Esophagus squamous epithelium (tissue), 5 donors: ENCODE measurements at places on chromosomes 16 and 17.
A peak's percentile ranks its signal among the peaks of the same experiment; 100 is the strongest.

GRCh38 chr16:64809876-64810629 is 311.8 kb downstream of the CDH11 start:
- H3K36me3 ChIP-seq: no peaks in the 10 kb centered on the region
- H3K27me3 ChIP-seq: no peaks in the 10 kb centered on the region
- H3K4me1 ChIP-seq: no peaks in the 10 kb centered on the region
- no peak for DNase-seq
- H3K27ac ChIP-seq: no peak overlapping the region

GRCh38 chr17:9676084-9676483 is 30.8 kb downstream of the USP43 start:
- H3K27me3 ChIP-seq: no peaks in the 10 kb centered on the region
- H3K36me3 ChIP-seq: no peaks in the 10 kb centered on the region
- H3K4me3 ChIP-seq: no peak overlapping the region
- no peaks in the 10 kb centered on the region for H3K4me1 ChIP-seq

- no peaks in the 10 kb centered on the region for H3K36me3 ChIP-seq
- no peaks in the 10 kb centered on the region for H3K27me3 ChIP-seq
- peaks cover 22% of the 10 kb centered on the region for H3K4me1 ChIP-seq
- no peak for DNase-seq
Measured at GRCh38 chr17:83203472-83204221, 124.2 kb downstream of the METRNL start.

DNA sequence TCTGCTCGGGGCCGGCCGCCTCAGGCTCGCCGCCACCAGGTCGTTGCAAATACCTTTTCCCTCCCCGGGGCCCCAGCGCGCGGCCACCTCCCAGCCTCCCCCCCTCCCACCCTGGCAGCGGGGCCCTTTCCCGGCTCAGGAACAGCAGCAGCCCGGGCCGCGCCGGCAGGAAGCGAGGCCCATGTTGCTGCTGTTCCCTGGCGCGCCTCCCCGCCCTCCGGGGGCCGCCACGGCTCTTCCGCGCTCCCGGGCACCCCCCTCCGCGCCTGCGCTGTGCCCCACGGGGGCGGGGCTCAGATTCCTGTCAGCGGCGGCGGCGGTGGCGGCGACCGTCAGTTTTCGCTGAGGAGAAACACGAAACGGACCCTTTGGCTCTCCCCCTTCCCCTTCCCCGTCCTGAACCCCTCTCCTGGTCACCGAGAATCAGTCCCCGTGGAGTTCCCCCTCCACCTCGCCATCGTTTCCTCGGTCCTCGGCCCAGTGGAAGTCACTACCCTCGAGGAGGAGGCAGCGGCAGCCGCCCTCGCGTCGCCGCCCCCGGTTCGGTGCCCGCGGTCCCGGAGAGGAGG is at the start of gene NFAT5:
Gene NFAT5, plus strand, starts transcription at position 296 of the 569 bp plus-strand sequence. CDS start 336 bp downstream, outside the sequence.
- H3K27me3 ChIP-seq: no peaks in the 10 kb centered on the region
- peak; percentile 48 for DNase-seq
- peak within 1 kb of the TSS; percentile 97 for H3K27ac ChIP-seq
- H3K36me3 ChIP-seq: no peaks in the 10 kb centered on the region
- peaks cover 60% of the 10 kb centered on the region for H3K4me1 ChIP-seq
- H3K4me3 ChIP-seq: peak within 1 kb of the TSS; percentile 88

DNA sequence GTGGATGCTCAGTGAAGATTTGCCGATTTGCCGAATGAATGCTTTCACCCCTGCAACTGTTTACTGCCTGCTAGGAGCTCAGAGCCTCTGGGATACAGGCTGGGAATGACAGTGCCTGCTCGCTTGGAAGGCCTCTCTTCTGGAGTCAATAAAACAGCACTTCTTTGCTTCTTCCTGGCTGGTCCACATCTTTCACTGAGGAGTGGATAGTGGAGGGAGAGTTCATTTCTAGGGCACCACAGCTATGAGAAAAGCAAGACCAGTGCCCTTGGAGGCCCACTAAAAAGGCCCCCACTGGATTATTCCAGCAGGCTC is 3.1 kb upstream of the USP7 start:
- H3K36me3 ChIP-seq: no peaks in the 10 kb centered on the region
- H3K4me3 ChIP-seq: no peak overlapping the region
- peaks cover 52% of the 10 kb centered on the region for H3K4me1 ChIP-seq
- no peaks in the 10 kb centered on the region for H3K27me3 ChIP-seq
- H3K27ac ChIP-seq: peak overlapping the region; percentile 73
- no peak for DNase-seq

- H3K4me1 ChIP-seq: peaks cover 7% of the 10 kb centered on the region
- H3K27me3 ChIP-seq: no peaks in the 10 kb centered on the region
- no peak for DNase-seq
- no peak overlapping the region for H3K4me3 ChIP-seq
- H3K27ac ChIP-seq: no peak overlapping the region
- H3K36me3 ChIP-seq: peaks cover 32% of the 10 kb centered on the region
Measured at GRCh38 chr17:47978324-47978723, 7.4 kb downstream of the CDK5RAP3 start.

DNA sequence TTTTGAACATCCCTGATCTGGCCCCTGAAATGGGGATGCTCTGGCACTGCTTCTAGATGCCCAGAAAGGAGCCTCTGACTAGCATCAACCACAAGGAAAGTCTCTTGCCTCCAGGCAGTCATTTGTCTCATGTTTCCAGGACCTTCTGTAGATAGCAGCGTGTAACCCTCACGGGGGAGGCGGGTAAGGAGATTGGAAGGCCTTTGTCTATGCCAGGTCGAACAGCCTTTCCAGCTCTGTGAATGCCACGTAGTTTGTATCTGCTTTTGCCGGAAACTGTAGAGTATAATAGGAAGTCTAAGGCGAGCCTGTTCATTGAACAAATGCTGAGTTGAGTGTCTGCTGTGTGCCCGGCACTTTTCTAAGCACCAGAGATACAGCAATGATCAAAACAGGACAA is 43.9 kb upstream of the AQP8 start:
- no peak for DNase-seq
- no peaks in the 10 kb centered on the region for H3K27me3 ChIP-seq
- H3K4me3 ChIP-seq: no peak overlapping the region
- no peaks in the 10 kb centered on the region for H3K4me1 ChIP-seq

GRCh38 chr16:35737076-35737475 is 2277.7 kb downstream of the TP53TG3F start:
- H3K27ac ChIP-seq: no peak overlapping the region
- no peaks in the 10 kb centered on the region for H3K27me3 ChIP-seq

GRCh38 chr16:77469634-77470033 is 34.8 kb upstream of the ADAMTS18 start:
- H3K4me3 ChIP-seq: no peak overlapping the region
- H3K27ac ChIP-seq: no peak overlapping the region
- no peaks in the 10 kb centered on the region for H3K4me1 ChIP-seq
- no peaks in the 10 kb centered on the region for H3K36me3 ChIP-seq
- peaks cover 64% of the 10 kb centered on the region for H3K27me3 ChIP-seq
- DNase-seq: no peak

DNA sequence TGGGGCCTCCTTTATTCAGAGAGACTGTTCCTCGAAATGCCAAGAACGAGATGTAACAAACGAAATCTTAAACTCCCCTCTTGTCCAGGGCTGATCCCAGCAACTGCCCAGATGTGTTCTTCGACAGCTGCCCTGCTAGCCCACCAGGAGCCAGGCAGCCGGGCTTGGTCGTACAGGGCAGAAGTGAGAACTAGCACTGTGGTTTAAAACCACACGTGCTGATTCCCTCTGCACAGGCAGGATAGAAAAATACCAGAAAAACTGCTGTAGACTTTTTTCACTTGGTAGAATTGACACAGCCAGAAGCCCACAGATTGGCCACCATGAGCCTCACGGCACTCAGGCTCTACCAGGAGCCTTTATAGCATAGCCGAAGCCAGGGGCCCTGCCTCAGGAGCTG is 33.1 kb downstream of the PLD6 start:
- no peak for DNase-seq
- H3K27me3 ChIP-seq: no peaks in the 10 kb centered on the region
- peaks cover 16% of the 10 kb centered on the region for H3K36me3 ChIP-seq
